Activated CD4-positive, alpha-beta memory T cell treated with anti-CD3 and anti-CD28 coated beads for 36 hours (primary cell): ENCODE measurements at places on chromosomes 11 and 22. TPM values are rescaled to one million over a fixed set of nuclear protein-coding genes. Genes with fewer than 3 reads are reported as not detected.

OSM gene
- 41.2 TPM for total RNA-seq

SESN3 gene
- total RNA-seq = 13.9 TPM

GRM5 gene
- 0.02 TPM for total RNA-seq

PIK3IP1 gene
- 18.8 TPM for total RNA-seq

MPEG1 gene
- total RNA-seq = not detected

PARVA gene
- 0.33 TPM for total RNA-seq

MCHR1 gene
- not detected for total RNA-seq

TBX10 gene
- not detected for total RNA-seq

OR1S1 gene
- not detected for total RNA-seq

PATE2 gene
- total RNA-seq = not detected
